ENCODE measurements at places on chromosomes 11 and 22.

- no peak for DNase-seq
Observed at GRCh38 chr11:34215806-34216453, 110.5 kb downstream of the NAT10 start.

DNA sequence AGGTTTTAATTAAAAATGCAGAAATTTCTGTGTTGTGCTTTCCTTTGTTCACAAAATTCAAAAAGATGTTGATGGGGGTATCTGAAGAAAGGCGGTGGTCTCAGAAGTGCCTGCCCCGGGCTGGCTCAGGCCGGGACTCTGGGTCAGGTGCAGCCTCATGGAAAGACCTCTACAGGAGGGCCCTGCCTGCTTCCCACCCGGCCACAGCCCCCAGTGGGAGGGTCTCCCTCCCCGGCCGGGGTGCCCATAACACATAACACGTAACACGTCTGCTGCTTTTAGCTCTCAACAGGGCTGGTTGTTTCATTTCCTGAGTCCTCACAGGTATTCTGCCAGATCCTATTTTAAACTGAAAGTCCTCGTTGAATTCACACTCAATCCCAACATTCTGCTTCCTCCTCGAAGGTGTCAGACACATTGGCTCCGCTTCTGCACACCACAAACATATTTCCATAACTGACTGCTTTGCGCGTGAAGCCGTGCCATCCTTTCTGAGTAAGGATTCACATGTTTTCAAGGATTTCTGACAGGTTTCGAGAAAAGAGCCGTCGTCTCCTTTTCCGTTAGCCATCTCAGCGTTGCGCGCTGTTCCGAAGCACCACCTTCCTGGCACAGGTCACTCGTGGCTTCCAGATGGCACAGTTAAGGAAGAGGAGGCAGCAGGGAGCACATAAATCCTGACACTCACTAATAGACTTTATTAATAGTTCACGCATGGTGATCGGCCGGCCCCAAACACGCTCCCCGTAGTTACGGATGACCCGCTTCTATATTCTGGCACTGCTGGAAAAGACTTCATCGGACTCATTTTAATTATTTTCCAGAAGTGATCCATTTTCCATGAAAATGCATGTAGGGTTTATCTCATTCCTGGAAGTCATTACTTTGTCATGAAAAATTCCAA is 569.3 kb downstream of the BRD1 start:
- DNase-seq, result no peak

GRCh38 chr11:10728789-10729472 is 22.1 kb upstream of the CTR9 start:
- no peak for DNase-seq

DNA sequence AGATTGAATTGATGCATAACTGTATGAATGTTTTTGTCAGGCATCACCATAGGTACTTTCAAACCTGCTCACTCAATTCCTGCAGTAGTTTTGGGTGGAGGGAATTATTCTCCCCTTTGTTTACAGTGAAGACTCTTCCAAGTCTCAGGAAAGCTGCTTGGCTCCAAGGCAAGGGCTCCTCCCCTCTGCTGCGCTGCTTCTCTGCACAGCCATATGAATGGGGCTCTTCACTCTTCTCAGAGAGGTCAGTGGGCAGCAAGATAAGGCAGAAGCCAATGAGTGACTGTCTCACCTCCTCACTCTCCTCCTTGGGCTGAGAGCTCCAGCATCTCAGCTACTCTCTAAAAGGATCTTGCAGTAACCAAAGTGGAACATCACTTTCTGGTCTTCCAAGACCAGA is 165.7 kb upstream of the TTC12 start:
- DNase-seq, result no peak

GRCh38 chr11:86579406-86579731 is 93.0 kb downstream of the ME3 start:
- DNase-seq, result no peak

GRCh38 chr11:61413496-61413895 is 16.3 kb downstream of the CPSF7 start:
- no peak for DNase-seq

GRCh38 chr22:23827351-23827995 is 11.3 kb downstream of the DERL3 start:
- no peak for DNase-seq

- no peak for DNase-seq
Observed at GRCh38 chr11:11363674-11364073, 10.6 kb upstream of the CSNK2A3 start.

DNA sequence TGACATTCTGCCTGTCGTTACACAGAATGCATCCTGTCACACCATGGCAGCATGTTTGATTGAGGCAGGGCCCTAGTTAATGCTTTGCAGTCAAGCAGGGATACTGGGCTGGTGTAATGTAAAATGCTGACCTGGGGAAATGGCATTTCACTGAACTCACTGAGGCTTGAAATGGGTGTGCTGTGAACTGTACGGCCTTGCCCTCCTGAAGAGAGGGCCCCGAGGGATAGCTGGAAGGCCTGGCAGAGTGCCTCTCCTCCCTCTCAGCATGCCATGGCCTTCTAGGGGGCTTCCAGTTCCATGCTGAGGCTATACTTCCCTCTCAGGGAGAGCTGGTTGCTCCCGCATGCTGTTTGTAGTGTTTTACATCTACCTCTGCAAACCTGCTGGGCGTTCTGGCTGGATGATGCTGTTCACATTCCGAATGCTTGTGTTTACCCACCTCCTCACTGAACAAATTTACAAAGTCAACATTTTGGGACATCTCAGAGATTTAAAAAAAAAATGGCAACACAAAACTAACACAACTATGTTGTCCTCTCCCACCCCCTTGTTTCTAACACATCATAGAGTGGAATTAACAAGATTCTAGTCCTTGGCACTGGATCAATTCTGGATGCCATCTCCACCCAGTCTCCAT is 416.7 kb upstream of the CADM1 start:
- DNase-seq, result no peak

GRCh38 chr11:45922425-45923082 is at the start of gene LARGE2:
Gene LARGE2, plus strand, starts transcription at chr11:45922656. Its CDS starts 227 bp downstream, at chr11:45922883.
- no peak for DNase-seq

GRCh38 chr22:36288571-36289405 is 35.9 kb downstream of the APOL1 start:
- no peak for DNase-seq

GRCh38 chr11:73862986-73863385 is 13.7 kb downstream of the COA4 start:
- no peak for DNase-seq

DNA sequence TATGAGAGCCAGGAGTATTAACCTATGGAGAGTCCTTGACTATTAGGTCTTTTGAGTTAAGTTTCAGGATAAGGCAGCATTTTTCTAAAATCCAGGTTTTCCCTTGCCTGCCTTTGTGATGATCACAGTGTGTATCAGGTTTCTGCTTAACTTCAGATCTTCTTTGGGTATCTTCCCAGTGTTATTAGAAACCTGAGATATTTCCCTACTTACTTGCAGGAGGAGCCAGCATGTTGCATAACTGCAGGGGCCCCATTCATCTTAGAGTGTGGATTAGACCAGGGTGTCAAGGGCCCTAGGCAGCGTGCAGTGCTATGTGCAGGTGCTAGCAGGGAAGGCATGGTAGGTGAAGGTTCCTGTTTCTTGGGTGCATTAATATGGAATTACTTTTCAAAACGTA is 69.5 kb downstream of the ZNRF3 start:
- no peak for DNase-seq

DNA sequence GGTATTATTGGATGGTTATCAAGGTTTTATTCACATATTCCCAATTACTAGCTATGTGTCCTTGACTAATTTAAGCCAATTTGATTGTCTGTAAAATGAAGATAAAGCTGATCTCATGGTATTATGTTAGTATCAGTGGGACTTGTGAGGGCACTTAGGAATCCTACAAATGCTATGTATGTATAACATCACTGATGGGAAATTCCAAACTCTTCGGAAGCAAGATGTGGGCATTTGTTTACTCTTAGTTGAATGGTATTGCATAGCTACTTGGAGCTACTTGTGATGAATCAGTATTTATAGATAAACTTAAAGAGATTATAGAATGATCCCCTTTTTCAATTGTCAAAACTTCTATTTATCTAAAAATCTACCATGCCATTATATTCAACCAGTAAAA is 239.9 kb downstream of the CNTN5 start:
- DNase-seq, result no peak

- peak; percentile 51 for DNase-seq
Observed at GRCh38 chr22:28009272-28009827, 90.3 kb upstream of the PITPNB start.

- no peak for DNase-seq
Observed at GRCh38 chr11:61598886-61599868, 18.3 kb upstream of the SYT7 start.

GRCh38 chr11:33027846-33028536 is 11.4 kb upstream of the TCP11L1 start:
- DNase-seq, result no peak

- DNase-seq, result no peak
Observed at GRCh38 chr11:128859563-128860441, 7.3 kb downstream of the KCNJ1 start.

GRCh38 chr22:43670513-43670912 is 141.6 kb downstream of the EFCAB6 start:
- DNase-seq, result no peak

DNA sequence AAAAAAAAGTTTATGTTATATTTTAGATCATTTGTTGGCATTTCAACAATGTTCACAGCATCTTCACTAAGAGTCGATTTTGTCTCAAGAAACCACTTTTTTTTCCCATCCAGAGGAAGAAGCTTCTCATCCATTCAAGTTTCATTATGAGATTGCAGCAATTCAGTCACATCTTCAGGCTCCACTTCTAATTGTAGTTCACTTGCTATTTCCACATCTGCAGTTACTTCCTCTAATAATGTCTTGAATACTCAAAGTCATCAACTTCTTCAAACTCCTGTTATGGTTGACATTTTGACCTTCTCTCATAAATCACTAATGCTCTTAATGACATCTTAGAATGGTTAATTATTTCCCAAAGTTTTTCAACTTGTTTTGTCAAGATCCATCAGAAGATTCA is 61.3 kb upstream of the CHORDC1 start:
- no peak for DNase-seq

DNA sequence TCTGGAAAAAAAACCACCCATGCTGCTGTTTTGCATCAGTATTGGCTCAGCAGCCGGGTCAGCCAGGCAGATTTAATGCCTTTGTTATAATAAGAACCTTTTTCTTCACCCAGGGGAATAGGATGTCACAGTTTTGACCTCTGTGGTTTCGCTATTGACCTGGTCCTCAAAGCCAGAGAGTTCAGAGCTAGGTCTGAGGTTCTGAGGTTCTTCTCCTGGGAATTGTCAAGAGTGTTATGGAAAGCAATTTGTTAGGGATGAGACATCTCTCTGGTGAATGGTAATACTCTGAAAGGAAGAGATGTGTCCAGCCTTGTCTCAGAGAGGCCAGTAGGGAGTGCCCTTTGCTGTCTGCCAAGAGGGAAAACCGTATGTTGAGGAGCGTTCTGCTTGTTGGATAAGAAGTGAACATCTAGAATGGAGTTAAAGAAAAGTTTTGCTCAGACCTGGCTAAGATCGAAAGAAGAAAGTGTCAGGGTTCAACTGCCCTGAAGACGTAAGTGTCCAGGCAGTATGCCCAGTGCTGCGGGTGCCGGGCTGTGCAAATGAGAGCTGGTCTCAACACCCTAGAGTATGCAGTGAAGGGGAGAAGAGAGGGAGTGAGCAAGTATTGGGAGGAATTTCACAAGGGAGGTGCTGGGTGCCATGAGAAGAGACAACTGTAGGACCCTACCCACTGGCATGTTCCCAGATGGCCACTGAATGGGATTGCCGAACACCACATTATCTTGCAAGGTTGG is 150.9 kb upstream of the TTC12 start:
- no peak for DNase-seq

GRCh38 chr22:31901388-31902137 is 42.8 kb upstream of the YWHAH start:
- no peak for DNase-seq

DNA sequence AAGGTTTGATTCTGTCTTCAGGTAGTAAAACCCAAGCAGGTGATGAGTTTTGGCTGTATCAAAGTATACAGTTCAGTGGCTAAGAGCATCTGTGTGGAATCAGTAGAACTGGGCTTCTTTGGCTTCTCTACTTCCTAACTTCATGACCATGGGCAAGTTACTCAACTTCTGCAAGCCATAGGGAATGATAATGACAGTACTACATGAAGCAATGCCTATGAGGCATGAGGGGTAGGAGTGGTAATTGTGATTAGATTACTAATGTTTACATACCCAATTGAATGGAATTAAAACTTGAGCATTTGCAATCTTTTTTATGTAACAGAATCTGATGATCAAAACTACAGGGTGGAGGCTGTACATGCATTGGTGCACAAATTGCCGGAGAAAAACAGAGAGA is 164.3 kb downstream of the PGR start:
- DNase-seq, result no peak

- DNase-seq, result no peak
Observed at GRCh38 chr22:31085493-31085824, 4.3 kb downstream of the SMTN start.

GRCh38 chr22:47304191-47304831 is 541.9 kb downstream of the TBC1D22A start:
- DNase-seq, result no peak

GRCh38 chr11:112437096-112437495 is 176.4 kb upstream of the PLET1 start:
- DNase-seq, result no peak

- no peak for DNase-seq
Observed at GRCh38 chr22:36911887-36912661, 1.4 kb upstream of the CSF2RB start.

- DNase-seq, result peak; percentile 18
Observed at GRCh38 chr11:3091846-3092602, 34.8 kb upstream of the CARS1 start.

DNA sequence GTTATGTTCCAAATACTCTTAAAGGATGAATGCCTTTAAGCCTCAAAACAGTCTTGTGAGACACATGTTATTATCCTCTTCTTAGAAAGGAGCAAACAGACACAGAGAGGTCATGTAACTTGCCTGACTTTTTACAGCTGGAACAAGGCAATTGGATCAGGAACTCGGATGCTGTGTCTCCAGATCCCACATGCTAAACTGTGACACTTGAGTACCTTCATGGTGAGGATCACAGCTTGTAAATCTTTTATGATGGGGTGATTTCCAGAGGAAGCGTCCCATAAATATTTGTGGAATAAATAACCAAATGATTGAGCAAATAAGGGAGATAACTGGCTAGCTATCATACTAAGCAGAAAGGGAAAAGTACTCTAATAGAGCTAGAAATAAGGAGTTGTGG is 171.2 kb downstream of the C11orf91 start:
- no peak for DNase-seq

GRCh38 chr11:72058416-72059034 is 21.8 kb downstream of the NUMA1 start:
- DNase-seq, result no peak

GRCh38 chr11:16127732-16128131 is 228.6 kb downstream of the SOX6 start:
- DNase-seq, result no peak
